Stimulated activated CD8-positive, alpha-beta memory T cell treated with anti-CD3 and anti-CD28 coated beads, Interleukin-4, amount 100 ng/mL, for 48 hours (primary cell): ENCODE measurements at places on chromosomes 2 and 18.

- DNase-seq = no peak
Measured at GRCh38 chr2:75728614-75729419, 18.1 kb upstream of the GCFC2 start.

DNA sequence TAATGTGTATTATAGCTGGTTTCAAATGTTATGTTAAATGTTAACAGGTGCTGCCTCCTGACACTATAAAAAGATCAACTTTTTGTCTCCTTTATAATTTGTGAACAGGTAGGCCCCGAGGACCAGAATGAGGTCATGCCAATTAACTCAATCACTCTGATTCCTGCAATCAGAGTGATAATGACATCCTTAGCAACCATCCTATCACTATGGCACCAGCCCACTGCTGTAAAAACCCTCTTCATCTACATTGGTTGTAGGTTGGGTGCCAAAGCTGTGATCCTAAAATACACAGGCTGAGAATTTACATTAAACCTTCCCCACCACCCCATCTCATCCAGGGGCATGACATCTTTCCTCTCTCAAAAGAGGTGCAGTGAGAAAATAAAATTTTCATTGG is 103.5 kb downstream of the CPO start:
- no peak for DNase-seq

GRCh38 chr2:11004199-11004598 is 92.5 kb downstream of the KCNF1 start:
- DNase-seq = no peak

DNA sequence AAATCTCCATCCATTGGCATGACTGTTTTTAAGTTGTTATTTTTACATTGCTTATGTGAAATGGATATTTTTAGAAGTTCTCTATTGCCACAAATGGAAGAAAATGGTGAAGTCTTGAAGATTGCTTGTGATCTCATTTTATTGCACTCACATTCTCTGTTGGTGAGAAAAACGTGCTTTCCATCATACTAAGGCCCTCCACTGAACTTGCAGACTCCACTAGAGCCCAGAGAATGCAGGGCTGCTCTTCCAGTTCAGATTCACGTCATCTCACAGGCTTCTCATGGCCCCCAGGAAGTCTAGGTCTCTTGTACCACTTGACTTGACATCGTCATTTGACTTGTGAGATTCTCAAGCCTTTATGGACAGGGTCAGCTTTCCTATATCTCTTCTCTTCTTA is 254.8 kb upstream of the COPS8 start:
- no peak for DNase-seq

DNA sequence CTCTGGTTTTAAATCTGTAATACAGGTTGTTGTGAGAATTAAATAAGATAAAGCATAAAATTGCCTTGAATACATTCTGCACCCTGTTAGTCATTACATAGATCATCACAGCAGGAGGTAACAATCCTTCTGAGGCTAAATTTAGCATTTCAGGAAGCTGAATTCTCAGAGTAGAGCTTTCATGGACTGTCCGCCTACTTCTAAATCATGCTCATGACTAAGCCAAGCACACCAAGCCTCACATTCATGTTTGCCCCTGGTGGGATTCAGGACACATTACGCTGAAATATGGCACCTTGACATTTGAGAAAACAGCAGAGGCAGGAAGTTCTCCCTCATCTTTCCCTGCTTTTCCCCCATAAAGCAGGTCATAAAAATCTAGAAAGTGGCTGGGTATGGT is 16.6 kb upstream of the PIK3C3 start:
- no peak for DNase-seq

DNA sequence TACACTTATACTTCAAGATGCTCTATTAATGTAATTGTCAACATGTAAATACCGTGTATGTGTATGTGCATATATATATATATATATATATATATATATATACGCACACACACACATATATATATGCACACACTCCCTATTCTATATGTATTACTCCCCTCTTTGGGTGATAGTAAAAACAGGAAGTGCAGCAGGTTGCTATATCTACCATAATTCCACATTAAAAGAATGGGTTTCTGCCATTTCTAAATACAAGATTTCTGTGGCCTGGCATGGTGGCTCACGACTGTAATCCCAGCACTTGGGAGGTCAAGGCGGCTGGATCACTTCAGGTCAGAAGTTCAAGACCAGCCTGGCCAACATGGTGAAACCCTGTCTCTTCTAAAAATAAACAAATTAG is 77.0 kb downstream of the OTX1 start:
- no peak for DNase-seq

- DNase-seq = no peak
Measured at GRCh38 chr18:30406728-30407127, 635.8 kb downstream of the DSC3 start.

GRCh38 chr18:45066210-45066609 is 385.5 kb downstream of the SETBP1 start:
- DNase-seq = no peak

- DNase-seq = no peak
Measured at GRCh38 chr2:173739006-173739405, 226.2 kb downstream of the SP3 start.

GRCh38 chr18:26574958-26575864 is 26.9 kb upstream of the KCTD1 start:
- DNase-seq = peak; percentile 24

DNA sequence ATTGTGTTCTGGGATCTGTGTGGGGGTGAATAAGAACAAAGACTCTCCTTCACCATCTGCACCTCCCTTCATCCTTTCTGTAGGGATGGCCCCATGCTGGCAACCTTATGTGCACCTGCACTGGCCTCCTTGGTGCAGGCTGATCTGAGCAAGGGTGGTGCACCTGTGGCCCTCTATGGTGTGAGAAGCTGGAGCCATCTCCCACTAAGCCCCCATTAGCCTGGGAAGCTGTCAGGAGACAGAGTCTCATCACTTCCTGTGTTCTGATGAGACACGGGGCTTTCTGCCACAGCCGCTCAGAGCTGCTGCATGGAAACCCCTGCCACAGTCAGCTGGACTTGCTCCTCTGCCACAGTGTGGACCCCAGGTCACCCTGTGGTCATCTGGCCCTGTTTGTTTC is 565.3 kb upstream of the SALL3 start:
- DNase-seq = no peak

- no peak for DNase-seq
Measured at GRCh38 chr2:21146638-21147037, 22.9 kb downstream of the TDRD15 start.

GRCh38 chr2:108918156-108918874 is 70.7 kb downstream of the EDAR start:
- DNase-seq = no peak

DNA sequence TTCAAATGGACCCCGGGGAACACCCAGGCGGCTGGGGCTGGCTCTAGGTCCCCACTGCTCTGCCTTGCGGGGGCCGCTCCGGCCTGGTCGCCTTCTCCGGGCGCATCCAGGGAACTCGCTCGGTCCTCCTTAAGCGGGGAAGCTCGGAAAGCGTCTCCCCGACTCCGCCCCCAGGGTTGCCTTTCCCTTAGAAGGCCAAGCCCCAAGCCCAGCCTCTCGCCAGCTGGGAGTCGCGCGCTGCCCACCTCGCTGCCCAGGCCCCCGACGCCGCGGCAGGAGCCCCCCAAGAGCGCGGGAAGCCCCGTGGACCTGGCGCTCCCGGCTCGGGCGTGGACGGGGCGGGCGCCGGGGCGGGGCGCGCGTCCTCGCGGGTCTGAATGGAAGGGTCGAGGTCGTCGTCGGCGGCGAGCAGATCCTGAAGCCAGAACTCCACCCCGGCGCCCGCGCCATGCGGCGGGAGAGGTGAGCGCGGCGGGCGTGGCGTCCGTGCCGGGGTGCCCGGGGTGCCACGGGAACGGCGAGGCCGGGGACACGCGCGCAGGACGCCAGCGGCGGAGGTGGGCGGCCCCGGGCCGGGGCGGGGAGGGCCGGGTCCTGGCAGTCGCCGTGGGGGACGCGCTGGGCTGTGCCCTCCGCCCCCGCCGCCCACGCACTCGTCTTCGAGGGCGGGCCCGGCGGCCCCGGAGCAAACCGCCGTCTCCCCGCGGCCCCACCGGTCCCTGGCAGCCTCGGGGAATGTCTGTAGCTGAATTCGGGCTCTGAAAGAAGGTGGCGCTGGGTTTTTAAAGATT is at the start of gene BOK:
TSS of gene BOK (plus strand) at position 214 of the 791 bp plus-strand sequence. CDS start 739 bp downstream, outside the sequence.
- peak; percentile 30 for DNase-seq

- DNase-seq = no peak
Measured at GRCh38 chr2:231129216-231129615, 4.4 kb upstream of the HTR2B start.

GRCh38 chr18:6022074-6022444 is 126.7 kb upstream of the TMEM200C start:
- DNase-seq = no peak

DNA sequence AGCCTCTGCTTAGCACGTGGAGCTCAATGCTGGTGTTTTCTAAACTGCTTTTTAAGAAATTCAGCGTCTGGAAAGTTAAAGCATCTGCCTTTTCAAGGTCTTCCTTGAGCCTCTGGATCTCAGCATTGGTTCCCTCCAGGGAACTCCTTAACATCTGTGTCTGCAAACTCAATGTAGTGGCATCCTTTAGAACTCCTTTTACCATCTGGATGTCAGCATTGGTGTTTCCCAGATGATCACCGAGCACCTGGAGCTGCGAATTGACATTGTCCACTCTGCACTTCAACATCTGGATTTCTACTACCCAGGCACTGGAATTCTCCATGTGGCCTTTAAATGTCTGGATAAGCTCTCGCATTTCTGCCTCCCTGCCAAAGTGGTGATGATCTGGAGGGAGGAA is 3.7 kb downstream of the CLEC4F start:
- DNase-seq = no peak

DNA sequence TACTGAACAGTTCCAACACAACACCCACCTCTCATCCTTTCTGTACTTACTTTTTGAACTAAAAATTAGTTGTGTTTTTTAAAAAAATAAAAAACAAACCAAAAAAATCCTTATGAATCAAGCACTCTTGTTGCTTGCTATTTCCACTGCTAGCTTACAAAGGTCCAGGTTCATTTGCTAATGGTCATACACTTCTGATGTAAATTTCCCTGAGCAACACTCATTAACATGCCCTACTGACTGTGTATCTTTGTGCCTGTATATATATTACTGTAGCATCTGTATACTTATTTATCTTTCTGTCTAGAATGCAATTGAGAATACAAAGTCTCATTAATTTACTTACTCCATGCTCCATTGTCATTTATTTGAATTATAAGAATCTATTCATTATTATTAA is 30.3 kb upstream of the IKZF2 start:
- DNase-seq = no peak

- no peak for DNase-seq
Measured at GRCh38 chr2:45220227-45220626, 211.0 kb upstream of the SIX2 start.

DNA sequence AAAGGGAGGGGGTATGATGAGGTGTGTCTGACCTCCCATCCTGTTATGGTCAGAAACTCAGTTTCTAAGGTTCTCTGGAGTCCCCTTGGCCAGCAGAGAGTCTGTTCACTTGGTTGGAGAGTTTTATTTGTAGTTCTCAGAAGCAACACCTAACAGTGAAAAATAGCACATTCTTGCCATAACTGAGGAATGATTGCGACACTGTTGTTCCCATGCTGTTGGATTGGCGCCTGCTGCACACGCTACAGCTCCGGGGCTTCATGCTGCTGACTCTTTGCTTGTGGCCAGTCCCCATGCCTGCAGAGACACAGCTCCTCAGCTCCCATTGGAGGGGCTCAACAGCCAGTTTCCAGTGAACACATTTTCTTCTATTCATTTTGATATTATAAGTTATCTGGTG is 42.1 kb downstream of the TPGS2 start:
- no peak for DNase-seq

DNA sequence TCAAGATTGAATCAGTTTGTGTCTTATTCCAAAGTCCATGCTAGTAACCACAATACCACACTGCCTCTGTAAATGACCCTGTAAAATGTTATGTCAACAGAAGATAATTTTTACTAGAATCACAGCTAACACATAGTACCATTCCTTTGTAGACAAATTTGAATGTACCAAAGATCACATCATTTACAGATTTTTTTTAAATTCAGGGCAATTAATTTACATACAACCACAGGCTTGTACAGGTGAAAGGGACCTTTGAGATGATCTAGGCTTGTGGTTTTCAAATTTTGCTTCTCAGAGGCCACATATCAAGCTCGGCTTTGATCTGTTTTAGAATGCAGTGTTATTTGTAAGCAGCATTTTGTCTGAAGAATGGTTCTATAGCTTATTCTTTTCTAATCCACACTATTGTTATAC is 63.8 kb upstream of the PPM1B start:
- DNase-seq = no peak

- DNase-seq = no peak
Measured at GRCh38 chr18:21448299-21448698, 152.2 kb downstream of the ESCO1 start.

DNA sequence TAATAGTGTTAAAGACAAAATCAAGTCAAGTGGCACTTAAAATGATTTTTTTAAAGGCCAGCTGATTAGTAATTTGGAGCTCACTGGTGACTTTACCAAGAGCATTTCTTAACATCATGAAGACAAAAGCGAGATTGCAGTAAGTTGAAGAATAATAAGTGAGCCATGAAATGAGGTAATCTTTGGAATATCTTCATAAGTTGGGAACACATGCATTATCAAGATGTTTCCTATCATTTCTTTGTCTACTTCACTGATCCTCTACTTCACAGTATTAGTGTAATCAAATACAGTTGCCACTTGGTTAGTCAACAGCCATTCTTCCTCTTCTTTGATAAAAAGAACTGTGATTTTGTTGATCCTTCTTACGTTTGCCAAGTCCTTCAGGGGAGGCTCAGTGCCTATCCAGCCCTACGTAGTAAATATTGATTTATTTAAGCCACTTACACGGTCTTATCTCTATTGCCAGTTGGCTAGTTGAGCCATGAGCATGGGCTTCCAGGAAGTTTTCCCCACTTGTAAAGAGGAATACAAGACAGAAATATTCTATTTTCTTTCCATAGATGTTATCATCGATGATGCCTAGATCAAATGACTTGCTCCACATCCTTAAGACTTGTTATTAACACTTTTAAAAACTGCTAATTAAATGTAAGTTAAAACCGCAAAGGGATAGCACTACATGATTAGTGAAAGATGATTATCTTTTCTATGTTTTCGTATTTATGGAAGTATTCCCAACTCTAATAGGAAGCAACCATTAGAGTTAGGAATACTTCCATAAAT is 46.1 kb downstream of the YES1 start:
- DNase-seq = no peak

- DNase-seq = no peak
Measured at GRCh38 chr2:176178757-176179295, 9.6 kb upstream of the HOXD1 start.

GRCh38 chr2:109351164-109351756 is 222.3 kb downstream of the SH3RF3 start:
- DNase-seq = peak; percentile 25

DNA sequence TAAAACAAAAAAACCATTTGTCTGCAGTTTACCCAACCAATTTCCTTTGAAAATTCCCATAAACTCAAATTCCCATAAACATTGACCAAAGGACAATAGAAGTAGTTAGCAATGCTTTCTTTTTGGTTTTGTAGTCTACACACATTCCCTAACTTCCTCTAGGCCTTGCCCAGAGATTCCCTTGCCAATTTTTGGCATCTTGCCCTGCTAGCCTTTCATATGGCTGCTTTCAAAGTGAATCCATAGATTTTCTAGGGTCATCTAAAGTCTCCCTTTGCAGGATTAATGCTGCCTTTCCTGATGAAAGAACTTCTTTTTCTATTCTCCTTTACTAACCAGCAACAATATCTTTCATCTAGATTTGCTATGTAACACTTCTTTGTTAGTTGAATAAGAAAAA is 33.4 kb downstream of the THSD7B start:
- DNase-seq = no peak

- no peak for DNase-seq
Measured at GRCh38 chr18:808086-808485, 4.0 kb downstream of the YES1 start.
